ENCODE measurements at places on chromosomes 6 and 20. TPM values are rescaled to one million over a fixed set of nuclear protein-coding genes. Genes with fewer than 3 reads are reported as not detected.

Gene HLA-C
- 293 TPM for total RNA-seq

Gene SCRT2
- total RNA-seq: not detected

Gene ADGRG6
- 23.5 TPM for total RNA-seq

Gene CST5
- not detected for total RNA-seq

Gene OR12D3
- not detected for total RNA-seq

Data from mammary epithelial cell (primary cell).